ENCODE measurements at places on chromosomes 5 and 9.
A peak's percentile ranks its signal among the peaks of the same experiment; 100 is the strongest.

DNA sequence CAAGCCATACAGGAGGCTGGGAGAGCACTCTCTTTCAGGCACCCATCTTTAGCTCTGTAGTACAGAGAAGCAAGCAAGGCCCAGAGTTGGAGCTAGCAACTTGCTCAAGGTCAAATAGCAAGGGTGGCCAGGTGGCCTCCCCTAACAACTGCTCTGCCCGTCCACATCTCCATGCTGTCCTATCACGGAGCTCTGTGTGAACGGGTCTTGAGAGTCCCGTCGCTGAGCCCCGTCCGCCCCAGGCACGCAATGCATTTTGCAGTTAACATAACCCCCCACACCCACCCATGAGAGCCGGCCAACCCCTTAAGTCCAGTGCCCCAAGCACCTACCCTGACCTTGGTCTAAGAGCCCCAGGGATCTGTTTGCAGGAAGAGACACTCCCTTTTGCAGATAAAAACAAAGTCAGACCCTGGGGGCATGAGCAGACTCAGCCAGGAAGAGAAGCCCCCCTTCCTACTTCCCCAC, 1.5 kb downstream of the RNF44 start:
- no peak for DNase-seq

- no peak for DNase-seq
These were observed 96.5 kb downstream of the DAPK1 start for GRCh38 chr9:87594194-87594593.

DNA sequence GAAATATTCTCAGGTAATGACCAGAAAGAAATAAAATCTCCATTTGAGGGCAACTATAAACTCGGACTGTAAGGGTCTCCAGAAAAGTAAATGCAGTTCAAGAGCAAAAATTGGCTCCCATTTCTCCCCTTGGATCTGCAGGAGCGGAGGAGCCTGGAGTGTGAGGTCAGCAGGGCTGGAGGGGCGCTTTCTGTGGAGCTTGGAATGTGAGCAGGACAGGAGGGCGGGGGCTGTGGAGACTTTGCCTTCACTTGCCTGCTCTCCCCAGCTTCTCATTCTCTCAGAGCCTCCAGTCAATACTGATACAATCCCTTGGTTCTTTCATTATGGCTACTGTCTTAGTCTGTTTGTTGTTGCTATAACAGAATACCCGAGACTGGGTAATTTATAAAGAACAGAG, 162.8 kb upstream of the ANKH start:
- no peak for DNase-seq

DNA sequence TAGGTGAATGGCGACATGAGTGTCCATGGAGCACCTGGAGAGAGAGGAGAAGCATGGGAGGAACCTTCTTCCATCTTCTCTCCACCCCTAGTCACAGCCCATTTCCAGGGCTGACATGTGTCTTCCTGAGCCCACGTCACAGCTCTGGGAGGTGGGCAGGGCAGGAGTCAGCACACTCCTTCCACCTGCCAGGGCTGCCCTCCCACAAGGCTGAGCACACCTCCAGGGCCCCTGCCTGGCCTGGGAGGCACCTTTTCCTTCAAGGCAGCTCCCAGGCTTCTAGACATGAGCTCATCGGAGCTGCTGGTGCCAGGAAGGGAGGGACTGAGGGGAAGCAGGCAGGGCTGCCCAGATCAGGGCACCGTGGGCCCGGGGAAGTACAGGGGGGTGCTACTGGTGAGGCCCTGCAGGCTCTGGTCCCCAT, 13.6 kb upstream of the SYNPO start:
- DNase-seq = no peak

DNA sequence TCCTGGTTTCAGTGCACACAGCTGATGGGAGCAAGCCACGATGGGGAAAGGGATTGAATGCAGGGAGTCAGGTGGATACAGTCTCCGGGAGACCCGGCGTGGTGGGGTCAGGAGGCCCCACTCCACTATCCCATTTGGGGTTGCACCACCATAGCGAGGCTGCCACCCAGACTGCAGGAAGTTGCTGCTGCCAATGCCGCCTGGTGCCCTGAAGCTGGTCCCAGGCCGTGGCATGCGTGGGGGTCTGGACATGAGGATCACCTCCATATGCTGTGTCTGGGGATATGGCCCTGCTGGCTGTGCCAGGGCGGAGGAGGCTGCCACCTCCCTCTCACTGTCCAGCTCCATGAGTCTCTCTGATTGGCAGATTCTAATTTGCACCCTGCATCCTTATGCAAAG, 45.3 kb downstream of the COL5A1 start:
- DNase-seq = no peak

DNA sequence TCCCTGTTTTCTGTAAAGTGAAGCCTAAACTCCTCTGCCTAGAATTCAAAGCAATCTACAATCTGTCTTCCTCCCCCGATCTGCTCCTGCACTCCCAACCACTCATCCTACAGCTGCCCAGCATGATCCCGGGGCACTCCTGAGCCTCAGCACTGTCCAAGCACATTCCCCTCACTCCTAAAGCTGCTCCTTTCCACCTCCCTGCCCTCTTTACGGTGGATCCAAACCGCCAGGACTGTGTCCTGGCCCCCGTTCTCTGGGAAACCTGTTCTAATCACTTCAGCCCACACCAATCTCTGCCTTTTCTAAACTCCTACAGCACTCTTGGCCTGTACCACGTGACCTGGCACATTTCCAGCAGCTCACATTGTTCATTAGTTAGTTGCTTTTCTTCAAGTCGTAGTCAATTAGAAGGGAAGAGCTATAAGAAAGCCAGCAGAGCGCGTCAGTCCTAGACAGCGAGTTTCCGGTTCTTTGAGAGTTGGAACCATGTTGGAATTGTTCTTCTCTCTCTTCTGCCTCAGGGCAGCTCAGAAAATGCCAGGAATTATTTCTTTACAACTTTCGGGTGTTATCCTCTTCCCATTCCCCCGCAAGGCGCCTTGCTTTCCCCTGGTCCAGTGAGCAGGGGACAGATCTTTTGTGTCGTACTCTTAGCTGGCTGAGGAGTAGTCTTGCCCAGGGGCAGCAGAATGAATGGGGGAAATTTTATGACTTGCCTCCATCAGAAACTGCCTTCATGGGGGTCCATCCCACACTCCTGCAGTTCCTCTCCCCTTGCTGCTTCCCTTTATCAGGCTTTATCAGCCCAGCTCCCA, 60.7 kb downstream of the NRG2 start:
- peak; percentile 15 for DNase-seq

DNA sequence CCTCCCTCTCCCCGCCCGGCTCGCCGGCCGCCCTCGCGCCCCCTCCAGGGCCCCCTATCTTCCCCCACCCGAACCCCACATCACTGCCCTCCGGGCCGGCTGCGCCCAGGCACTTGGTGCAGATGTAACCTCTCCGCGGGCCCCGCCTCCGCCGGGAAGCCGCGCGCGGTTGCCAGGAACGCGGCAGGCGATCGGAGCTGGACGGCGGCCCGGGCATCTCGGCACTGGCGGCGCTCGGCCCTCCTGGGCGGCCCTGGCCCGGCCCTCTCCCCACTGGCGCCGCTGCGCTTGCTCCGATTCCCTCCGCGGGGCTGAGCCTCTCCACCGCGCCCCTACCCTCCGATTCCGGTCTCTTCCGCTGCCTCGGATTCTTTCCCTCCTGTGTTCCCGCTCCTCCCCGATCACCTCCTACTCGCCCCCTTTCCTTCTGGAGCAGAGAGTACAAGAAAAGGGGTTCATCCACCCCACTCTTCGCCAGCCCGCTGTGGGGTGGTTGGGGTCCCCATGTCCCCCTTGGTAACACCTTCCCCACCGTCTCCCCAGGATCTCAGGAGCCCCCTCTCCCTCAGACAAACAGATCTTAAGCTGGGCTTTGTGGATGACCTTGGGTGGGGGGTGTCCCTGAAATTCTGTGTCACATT, 70.6 kb downstream of the C9orf50 start:
- peak; percentile 82 for DNase-seq

GRCh38 chr9:126114409-126114760, 212.2 kb upstream of the MVB12B start:
- no peak for DNase-seq

- DNase-seq = no peak
These were observed 3.1 kb upstream of the HRH2 start for GRCh38 chr5:175654807-175655206.

- no peak for DNase-seq
These were observed 623.6 kb upstream of the CDH18 start for GRCh38 chr5:20611620-20612019.

DNA sequence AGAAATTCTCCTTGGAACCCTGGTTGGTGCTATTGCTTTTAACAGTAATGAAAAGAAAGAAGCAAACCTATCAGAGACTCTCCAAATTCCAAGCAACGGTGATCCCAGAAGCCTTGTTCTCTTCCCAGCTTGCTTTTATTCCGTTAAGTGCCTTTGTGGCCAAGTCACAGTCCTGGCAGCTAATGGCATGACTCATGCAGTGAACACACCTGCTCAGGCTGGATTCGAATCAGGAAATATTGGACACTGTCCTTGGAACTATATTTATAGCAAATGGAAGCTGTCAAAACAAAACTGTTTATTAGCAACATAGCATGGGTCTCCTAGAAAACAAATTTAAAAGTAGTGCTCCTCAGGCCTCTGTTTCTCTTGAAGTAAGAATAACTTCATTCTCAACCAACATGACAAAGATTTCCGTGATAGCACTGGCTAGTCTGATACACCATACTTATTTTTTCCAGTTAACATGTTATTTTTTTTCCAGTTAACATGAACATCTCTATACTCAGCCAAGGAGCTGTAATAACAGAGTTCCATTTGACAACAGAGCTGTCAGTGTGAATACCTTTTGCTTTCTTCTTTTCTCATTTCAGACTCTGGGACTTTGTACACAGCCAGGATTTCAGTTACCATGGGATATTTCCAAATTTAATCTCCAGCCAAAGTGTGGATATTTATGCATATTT, 502.4 kb downstream of the GADD45G start:
- DNase-seq = no peak

GRCh38 chr5:167945542-167946384, 345.7 kb upstream of the WWC1 start:
- DNase-seq = no peak

DNA sequence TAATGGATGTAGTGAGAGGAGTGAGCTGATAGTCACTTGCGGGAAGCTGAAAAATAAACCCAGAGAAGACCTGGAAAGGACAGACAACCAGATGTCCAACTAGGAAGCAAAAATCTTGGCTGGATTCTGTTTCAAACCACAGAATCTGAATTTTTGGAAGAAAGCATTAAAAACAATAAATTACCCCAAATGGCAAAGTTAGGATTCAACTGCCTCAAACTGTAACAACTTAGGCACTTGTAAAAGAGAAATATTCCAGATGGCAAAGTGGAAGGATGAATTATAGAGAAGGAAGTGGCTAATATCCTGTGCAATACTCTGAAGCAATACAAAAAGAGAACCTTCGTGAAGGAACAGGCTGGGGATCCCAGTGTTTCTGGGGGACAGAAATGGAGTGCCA, 46.8 kb upstream of the SLIT3 start:
- DNase-seq = no peak

- DNase-seq = peak; percentile 77
These were observed 416.9 kb downstream of the RAB3C start for GRCh38 chr5:58999804-59000203.

DNA sequence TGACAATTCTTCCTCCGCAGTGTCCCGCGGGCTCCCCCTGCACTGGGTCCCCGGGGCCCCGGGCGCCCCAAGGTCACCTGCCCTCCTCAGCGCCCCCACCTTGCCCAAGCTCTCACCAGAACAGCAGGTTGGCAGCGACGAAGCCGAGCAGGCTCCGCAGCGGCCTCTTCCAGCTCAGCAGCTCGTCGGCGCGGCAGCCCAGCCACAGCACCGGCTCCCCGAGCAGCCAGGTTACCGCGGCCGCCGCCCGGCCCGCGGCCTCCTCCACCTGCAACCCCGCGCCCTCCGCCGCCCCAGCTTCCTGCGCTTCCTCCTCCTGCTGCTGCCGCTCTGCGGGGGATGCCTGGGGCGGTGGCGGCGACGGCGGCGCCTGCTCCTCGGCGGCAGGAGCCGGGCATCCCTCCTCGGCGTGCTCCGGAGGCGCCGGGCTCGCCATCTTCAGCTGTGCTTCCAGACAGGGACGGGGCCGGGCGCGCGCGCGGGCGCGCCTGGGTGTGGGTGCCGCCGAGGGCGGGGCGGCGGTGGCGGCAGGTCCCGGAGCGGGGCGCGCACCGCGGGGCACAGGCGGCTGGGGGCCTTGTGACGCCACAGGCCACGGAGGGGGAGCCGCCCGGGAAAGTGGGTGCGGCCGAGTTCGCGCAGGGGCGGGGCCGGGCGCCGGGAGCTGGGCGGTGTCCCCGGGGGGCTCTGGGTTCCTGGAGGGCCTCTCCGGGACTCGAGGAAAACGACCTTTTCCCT, at the start of gene RETREG1:
RETREG1 (minus strand) TSS at position 462 of the 738 bp plus-strand sequence; CDS start at position 436, 26 bp downstream.
- peak; percentile 74 for DNase-seq

DNA sequence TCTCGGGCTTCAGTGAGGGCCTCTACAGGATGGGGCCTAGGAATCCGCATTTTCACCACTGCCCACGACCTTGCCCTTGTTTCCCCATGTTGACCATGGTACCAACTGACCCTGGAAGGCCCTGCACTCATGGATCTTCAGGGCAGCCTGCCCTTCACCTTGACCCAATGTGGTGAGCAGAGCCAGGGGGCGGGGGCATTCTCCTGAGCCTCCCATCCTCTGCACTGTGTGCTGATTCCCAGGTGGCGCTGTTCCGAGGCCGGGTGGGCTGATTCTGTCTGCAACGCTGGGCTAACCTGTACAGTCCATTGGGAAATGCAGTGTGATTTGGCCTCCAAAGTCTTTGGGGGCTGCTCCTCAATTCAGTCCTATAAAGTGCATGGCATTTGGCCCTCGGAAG, 68.7 kb downstream of the SHB start:
- DNase-seq = no peak

- no peak for DNase-seq
These were observed 3.9 kb downstream of the TBC1D2 start for GRCh38 chr9:98251551-98251950.

- no peak for DNase-seq
These were observed 62.3 kb downstream of the CXXC5 start for GRCh38 chr5:139710319-139711066.

- no peak for DNase-seq
These were observed 6.0 kb downstream of the OLFML2A start for GRCh38 chr9:124782661-124783574.

DNA sequence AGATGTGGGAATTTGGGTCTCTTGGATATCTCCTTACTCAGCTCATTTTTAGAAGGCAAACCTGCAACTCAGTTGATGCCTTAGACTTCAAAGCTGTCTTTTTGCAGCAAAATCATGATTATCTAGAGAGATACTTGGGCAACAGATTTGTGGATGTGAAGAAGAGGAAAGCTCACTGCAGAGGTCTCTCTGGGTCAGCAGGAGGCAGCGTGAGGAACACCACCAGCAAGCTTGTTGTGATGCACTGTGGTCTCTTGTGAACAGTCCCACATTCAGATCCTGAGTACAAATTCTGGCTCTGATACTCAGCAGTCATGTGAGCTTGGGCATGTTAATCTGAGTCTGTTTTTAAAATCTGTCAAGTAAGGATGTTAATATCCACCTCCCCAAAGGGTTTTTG, 26.3 kb upstream of the DMRT3 start:
- DNase-seq = no peak

DNA sequence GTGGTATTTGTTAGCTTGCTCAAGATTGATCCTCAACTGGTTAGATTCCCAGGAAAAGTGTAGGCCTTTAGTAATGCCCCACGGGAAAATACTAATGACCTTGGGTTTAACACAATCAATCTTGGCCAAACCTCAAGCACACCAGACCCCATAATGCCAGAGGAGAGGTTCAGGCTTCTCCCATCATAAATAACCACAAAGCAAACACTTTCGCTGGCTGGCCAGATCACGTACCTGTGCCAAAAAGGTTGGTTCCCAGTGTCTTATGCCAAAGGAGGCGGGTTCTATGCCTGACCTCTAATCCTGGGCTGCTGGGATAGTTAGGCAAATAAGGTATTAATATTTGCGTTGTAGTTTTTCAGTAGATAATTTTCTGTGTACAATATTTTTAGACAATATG, 379.2 kb upstream of the CDH18 start:
- DNase-seq = no peak

Measured in hippocampal formation (tissue), 2 donors.